Dorsolateral prefrontal cortex (tissue), 122 donors: ENCODE measurements at places on chromosomes 3 and 15. TPM values are rescaled to one million over a fixed set of nuclear protein-coding genes. Genes with fewer than 3 reads are reported as not detected.

DNA sequence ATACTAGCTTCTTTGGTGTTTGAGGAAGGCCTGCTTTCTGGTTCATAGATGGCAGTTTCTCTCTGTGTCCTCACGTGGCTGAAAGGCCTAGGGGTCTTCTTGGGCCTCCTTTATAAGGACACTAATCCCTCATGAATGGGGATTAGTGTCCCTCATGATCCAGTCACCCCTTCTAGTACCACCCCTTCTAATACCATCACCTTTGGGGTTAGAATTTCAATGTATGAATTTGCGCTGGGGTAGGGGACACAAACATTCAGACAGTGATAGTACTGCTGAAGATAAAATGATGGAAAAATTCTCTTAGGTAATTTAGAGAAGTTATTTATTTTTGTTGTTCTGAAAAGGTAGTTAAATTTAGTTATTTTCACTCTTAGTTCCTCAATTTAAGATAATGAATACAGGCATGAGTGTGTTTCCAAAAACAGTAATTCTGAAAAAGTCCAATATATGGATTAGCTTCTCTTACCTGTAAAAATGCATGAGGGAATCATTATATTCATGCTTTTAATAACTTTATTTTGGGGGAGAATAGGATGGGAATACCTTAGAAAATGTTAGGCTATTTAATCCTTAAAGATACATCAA is 103.6 kb downstream of the FNDC3B start:
- DNase-seq = no peak

GRCh38 chr3:152309535-152310307 is 41.0 kb downstream of the MBNL1 start:
- no peak for DNase-seq

DNA sequence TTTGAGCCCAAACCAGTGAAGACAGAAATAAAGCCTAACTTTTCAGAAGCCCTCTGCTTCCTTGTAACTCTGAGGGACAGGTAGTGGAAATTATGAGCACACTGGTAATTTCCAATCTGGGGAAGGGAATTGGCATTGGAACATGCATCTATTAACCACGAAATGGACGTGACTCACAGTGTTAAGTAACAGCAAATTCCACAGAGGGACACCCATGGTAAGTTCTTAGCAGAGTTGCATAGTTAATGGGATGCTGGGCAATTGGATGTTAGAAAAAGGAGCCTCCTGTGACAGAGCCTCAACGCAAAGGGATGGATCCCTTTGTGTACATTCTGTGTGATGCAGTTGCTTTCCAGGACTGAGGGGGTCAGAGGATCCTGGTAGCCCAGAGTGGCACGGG is 168.6 kb downstream of the SEMA6D start:
- no peak for DNase-seq

GRCh38 chr3:70716832-70717231 is 404.4 kb upstream of the MDFIC2 start:
- DNase-seq = no peak

The TTLL13 gene
- total RNA-seq = 1.2 TPM
